ENCODE measurements at places on chromosomes 7 and 10.

- DNase-seq, result no peak
Measured at GRCh38 chr7:90229682-90230081, 15.3 kb upstream of the CFAP69 start.

DNA sequence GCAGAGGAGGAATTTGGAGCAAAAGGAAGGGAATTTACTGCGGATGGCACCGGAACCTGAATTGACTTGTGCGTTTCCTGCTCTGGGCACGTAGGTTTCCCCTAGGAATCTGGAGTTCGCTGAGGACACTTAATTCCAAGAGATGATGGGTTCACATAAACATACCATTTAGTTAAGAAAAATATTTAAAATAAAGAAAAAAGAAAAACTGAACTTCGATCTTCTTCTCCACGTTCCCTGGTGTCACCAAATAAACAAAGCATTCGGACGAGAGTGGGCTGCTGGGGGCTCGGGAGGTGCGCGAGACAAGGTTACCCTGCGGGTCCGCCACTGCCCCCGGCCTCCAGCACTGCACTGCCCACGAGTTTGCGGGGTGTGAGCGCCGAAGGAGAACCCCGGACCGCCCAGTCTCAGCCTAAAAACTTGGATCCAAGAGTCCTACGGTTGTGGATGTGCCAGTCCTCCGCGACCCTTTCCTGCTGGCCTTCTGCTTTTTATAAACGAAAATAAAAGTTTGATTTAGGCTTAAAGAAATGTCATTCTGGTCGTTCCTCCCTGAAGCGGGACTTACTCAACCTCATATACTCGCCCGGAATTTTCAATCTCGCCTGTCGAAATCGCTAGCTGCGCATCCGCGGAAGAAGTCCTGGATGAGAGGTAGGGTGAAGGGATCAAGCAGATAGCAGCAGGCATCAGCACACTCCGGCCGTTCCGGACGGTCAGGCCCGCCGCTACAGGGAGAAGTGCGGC lies 30.3 kb downstream of the SKIDA1 start:
- no peak for DNase-seq

- DNase-seq, result no peak
Measured at GRCh38 chr10:31288962-31289361, 30.1 kb upstream of the ZEB1 start.

DNA sequence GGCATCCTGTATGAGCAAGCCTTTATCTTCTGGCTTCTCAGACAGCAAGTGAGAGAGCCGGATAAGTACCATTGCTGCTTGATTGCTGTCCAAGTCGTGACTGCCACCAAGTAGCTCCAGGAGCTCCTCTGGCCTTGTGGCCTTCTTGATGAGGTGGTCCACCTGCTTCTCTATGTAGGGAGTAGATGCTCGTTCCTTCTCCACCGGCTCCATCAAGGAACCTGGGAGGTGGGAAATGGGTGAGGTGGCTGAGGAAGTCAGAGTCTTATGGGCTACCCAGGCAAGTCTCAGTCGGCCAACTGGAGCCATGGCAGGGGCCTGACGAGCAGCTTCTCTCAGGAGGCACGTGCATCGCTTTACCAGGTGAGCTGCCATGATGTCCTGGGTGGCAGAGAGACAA lies 2.6 kb downstream of the TBRG4 start:
- no peak for DNase-seq

GRCh38 chr10:51487576-51487975 lies 211.8 kb downstream of the CSTF2T start:
- DNase-seq, result no peak

GRCh38 chr7:151429560-151430331 lies 10.2 kb downstream of the CRYGN start:
- DNase-seq, result no peak

- DNase-seq, result no peak
Measured at GRCh38 chr10:34319197-34319846, 495.8 kb downstream of the PARD3 start.
